ENCODE measurements at places on chromosomes 16 and 17.
A peak's percentile ranks its signal among the peaks of the same experiment; 100 is the strongest.

GRCh38 chr17:80861418-80861815 lies 130.2 kb upstream of the CHMP6 start:
- no peak for DNase-seq

- peak; percentile 15 for DNase-seq
Measured at GRCh38 chr16:57145046-57146021, 40.5 kb downstream of the PSME3IP1 start.

GRCh38 chr17:30556374-30557332 lies 79.4 kb downstream of the GOSR1 start:
- DNase-seq, result no peak

- no peak for DNase-seq
Measured at GRCh38 chr17:45131616-45132319, 547 bp downstream of the PLCD3 start.

- DNase-seq, result no peak
Measured at GRCh38 chr17:63595132-63595531, 5.6 kb upstream of the TACO1 start.

GRCh38 chr17:1578029-1578428 lies 15.4 kb upstream of the PITPNA start:
- no peak for DNase-seq

DNA sequence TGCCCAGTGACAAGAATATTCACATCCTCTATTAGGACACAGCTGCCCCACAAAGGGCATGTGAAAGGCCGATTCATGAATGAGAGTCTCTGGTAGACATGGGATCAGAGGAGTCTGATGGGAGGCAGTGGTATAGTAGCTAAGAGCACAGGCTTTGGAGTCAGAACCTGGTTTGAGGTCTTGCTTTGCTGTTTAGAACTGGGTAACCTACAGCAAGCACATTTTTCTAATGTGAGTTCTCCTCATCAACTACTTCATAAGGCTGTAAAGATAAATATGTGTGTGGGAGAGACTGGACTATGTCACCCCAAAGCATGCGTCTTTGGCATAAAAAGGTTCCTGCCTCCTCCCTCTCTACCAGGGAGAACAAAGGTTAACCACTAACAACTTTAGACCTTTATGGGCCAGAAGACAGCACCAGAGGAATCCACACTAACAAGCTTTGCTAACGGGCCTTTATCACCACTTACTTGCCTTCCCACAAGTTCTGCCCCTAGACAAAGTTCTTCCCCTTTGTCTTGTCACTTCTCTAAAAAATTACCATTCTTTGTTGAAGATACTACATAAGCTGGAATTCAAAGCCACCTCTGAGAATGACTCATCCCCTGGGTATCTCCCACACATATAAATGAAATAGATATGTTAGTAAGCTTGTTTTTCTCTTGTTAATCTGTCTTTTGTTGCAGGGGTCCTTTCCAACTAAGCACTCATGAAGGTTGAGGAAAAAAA lies 21.1 kb downstream of the CDR2 start:
- no peak for DNase-seq

DNA sequence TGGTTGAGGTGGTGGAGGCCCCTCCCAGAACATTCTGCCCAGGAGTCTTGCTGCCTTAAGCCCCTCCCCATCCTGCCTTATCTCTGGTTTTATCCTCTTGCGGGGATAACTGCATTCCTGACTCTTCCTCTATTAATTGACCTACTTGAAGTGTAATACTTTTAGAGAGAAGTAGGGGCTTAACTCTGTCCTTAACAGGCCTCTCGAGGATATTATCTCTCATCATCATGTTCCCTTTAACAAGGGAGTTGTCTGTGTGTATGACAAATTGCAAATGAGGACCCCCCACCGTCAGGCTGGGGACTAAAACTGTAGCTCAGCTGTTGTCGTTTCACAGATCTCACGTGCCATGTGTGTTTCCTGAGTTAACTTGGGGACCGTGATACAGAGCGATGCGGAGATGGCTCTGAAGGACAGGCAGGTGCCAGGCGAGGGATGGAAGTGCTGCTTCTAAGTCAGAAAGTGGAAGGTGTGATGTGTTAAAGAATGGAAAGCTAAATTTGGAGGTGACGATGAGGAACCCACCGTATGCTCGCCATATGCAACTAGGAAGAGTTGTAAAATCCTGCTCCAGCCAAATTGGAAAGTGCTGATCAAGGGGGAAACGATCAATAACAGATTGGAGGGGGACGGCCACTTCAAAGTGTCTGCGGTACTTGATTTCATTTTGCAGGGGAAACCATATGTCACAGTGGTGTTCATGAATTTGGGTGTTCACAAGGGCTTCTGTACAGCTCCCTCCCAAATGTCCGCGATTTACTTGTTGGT lies 106.3 kb downstream of the RPTOR start:
- no peak for DNase-seq

DNA sequence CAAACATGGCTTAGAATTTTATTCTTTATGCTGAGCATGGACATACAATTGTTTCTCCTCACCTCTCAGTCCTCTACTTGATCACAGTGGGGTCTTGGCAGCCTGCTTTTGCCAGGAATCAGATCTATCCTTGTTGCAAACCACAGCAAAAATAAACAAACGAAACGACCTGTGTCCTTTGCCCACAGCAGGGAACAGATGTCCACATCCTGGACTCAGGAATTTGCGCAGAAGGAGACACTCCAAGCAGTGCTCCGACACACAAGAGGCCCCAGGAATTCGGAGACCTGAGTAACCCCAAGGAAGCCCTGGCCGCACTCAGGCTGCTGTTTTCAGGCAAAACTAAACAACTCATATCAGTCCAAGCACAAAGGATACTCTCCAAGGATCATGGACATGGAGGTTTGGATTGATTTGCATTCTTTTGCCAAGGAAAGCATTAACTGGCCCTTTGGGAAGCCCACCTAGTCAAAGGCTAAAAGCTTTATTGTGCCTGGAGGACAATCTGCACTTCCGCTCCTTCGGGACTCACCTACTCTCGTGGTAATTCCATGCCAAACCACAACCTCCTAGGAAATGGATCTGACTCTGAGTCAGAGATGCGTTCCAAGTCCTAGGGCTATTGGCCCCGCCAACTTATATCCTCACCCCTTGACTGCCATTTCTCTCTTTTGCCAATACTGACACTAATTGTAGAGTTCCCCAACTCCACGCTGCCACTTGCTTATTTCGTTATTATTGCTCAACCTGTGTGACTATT lies 271.1 kb upstream of the CDH11 start:
- no peak for DNase-seq
